ENCODE measurements at places on chromosomes 6 and 20.

- DNase-seq: no peak
These were observed 24.0 kb upstream of the MYT1 start for GRCh38 chr20:64140061-64140931.

DNA sequence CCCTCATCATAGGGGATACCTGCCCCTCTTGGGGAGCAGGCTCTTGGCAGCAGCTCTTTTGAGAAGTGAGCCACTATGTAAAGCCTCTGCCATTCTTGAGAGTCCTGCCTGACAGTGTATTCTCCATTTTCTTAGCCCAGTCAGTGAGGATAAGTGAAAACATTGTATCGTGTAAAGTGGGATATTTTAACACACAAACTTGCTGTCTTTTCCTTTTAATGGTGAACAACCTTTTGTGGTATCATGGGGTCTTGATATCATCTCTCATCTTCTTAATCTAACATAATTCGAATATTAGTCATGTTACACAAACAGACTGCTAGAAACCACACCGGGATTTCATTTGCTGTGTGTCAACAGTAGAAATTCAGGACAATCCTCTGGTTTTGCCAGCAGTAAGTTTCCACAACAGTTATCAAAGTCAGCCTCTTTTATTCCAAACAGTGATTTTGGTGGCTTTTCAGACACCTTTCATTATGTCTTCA lies 136.2 kb downstream of the HIVEP1 start:
- DNase-seq: no peak

- no peak for DNase-seq
These were observed 51.9 kb upstream of the NFATC2 start for GRCh38 chr20:51594236-51595057.

GRCh38 chr20:61192337-61192950 lies 59.6 kb upstream of the CDH4 start:
- DNase-seq: no peak

- DNase-seq: no peak
These were observed 79.0 kb upstream of the ZNF217 start for GRCh38 chr20:53672484-53673129.

Data from skeletal muscle cell (primary cell).